Right ventricle myocardium inferior (tissue), 1 donor: ENCODE measurements at places on chromosomes 3 and 15.

DNA sequence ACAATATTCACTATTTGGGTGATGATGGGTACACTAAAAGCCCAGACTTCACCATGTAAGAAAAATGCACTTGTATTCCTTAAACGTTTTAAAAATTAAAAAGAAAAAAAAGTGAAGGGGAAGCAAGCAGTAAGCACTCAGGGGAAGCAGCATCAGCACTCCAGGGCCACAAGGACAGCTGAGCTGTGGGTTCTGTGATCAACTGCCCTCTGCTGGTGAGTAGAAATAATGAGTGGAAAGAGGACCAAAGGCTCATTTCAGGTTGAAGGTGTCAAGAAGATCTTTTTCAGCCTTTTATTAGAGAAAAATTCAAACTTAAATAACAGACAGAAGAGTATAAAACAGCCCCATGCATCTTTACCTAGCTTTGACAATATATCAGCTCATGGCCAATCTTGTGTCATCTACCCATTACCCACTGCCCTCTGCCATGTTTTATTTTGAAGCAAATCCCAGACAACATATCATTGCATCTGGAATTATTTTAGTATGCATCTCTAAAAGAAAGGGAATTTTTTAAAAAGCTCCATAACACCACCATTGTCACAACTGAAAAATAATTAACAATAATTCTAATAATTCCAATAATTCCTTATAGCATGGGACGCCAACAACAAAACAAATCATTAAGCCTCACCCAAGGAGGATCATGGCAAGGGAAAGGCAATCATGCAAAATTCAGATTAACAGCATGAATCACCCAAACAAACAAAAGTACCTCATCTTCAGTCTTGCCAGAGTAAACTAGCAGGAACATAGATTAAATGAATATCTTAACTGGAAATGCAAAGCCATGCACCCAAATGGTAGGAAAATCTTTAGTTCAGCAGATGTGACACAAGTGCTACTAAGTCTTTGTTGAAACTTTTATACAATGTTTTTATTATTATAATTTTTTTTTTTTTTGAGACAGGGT is 42.5 kb downstream of the TAMM41 start:
- no peak for DNase-seq

- DNase-seq, result no peak
Observed at GRCh38 chr3:102478160-102478559, 43.3 kb downstream of the ZPLD1 start.

GRCh38 chr3:88000853-88001252 is 58.0 kb downstream of the CGGBP1 start:
- no peak for DNase-seq

DNA sequence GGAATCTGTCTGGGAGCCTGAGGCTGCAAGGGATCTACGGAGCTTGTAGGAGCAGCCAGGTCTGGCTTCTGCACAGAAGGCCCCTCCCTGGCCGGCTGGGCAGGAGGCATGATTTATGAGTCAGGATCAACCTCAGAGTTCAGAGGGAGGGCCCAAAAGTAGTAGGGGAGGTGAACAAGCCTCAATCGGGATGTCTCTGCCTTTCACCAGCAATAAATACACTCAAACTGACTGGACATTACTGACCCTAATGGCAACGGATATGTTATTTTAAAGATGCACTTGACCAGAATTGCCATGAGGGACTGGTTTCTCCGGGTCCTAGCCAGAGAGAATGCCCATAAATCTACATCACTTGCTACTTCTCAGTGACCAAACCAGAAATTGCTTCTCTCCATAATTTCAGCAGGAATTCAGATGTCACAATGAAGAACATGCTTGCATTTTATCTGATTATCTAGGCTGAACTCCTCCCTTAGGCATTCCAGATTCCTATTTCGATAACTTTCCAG is 109.6 kb upstream of the LMOD3 start:
- DNase-seq, result no peak

DNA sequence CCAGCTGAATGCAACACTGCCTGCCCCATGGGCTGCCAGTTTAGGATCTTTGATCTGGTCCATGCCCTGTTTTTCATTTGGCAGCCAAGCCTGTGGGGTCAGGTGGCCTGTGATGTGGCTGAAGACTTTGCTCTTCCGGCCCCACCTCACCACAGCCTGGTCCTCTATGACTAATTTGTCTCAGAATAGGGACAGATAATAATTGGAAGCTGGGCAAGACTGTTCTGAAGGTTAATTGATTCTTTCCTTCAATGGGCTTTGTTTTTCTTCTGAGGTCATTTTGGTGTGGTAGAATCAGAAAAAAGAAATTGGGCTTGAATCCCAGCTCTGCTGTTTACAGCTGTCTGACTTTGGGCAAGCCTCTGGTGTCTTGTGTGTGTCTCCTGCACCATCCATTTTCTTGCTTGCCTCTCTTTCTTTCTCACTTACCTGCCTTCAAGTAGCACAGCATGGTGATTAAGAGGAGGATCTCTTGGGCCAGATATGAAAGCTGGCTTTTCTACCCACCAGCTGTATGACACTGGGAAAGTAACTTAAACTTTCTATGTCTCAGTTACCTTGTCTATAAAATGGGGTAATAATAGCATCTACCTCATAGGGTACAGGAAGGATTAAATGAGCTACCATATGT is 24.2 kb downstream of the ABHD2 start:
- no peak for DNase-seq

GRCh38 chr3:113249601-113250000 is 38.2 kb downstream of the BOC start:
- DNase-seq, result no peak

DNA sequence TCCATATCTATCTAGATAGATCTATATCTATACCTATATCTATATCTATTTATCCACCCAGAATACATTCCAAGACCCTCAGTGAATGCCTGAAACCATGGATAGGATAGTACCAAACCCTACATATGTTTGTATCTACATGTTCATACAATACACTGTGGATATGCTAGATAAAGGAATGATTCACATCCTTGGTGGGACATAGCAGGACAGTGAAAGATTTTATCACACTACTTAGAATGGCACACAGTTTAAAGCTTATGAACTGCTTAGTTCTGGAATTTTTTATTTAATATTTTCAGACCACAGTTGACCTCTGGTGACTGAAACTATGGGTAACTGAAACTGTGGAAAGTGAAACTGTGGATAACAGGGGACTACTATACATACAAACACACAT is 198.8 kb upstream of the TTC14 start:
- no peak for DNase-seq

DNA sequence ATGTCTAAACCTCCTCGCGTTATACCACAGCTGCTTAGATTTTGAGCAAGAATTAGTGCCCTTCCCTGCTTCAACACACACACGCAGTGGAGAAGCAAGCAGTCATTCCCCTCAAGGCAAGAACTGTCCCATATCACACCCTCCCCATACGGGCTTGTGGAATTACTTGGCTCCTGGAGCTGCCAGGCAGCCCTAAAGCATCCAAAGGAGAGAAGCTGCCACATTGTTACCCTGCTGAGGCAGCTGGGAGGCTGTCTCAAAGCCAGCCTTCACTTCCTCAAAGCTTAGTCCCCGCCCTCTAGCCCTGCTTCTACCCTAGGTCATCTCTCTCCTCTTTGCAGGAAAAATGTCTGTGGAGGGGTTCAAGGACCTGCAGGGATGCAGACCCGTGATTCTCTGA is 153.4 kb downstream of the RORA start:
- no peak for DNase-seq

DNA sequence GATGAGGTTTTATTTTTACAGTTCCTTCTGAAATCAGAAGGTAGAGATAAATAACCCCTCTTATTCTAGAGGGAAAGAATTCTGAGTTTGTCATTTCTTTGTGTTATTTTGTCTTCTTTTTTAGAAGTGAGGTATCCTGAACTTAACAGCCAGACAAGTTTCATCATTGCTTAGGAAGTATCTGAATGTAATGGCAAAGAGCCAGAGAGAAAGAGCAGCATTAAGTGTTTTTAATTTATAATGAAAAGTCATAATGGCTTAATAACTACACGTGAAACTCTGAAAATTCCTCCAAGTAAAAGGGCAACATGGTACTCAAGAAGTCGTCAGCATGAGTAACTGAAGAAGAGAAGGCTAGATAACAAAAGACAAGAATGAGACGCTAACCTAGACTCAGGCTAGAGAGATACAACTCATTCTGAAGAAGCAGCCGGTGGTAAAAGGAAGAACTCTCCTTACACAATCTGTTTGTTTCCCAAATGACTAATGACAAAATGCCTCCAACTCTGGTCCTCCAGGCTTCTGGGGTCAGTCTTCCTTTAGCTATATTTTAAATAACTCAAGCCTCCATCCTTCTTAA is 116.2 kb upstream of the NECTIN3 start:
- no peak for DNase-seq
